WTC11 (cell line): ENCODE measurements at places on chromosomes 11 and 22.
A peak's percentile ranks its signal among the peaks of the same experiment; 100 is the strongest.

- DNase-seq, result peak; percentile 13
Measured at GRCh38 chr11:89181111-89181510, 3.4 kb downstream of the TYR start.

DNA sequence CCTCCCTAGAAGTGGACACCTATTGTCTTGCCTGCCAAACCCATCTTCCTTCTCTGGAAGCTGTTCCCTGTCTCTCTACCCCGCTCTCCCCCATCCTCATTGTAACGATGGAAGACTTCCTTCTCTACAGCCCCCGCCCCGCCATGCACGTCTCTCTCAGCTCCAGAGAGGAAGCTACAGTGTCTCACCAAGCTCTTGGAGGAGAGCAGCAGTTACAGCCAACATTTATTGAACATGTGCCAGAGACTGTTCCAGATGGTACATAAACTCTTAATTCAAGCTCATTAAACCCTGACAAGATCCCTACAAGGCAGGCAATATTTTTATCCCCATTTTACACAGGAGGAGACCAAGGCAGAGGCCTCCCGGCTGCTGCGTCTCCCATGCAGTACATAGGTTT is 15.1 kb downstream of the MCHR1 start:
- DNase-seq, result no peak

GRCh38 chr22:26570115-26570514 is 19.8 kb downstream of the TPST2 start:
- DNase-seq, result no peak

- DNase-seq, result no peak
Measured at GRCh38 chr22:25136953-25137576, 62.6 kb upstream of the CRYBB3 start.

DNA sequence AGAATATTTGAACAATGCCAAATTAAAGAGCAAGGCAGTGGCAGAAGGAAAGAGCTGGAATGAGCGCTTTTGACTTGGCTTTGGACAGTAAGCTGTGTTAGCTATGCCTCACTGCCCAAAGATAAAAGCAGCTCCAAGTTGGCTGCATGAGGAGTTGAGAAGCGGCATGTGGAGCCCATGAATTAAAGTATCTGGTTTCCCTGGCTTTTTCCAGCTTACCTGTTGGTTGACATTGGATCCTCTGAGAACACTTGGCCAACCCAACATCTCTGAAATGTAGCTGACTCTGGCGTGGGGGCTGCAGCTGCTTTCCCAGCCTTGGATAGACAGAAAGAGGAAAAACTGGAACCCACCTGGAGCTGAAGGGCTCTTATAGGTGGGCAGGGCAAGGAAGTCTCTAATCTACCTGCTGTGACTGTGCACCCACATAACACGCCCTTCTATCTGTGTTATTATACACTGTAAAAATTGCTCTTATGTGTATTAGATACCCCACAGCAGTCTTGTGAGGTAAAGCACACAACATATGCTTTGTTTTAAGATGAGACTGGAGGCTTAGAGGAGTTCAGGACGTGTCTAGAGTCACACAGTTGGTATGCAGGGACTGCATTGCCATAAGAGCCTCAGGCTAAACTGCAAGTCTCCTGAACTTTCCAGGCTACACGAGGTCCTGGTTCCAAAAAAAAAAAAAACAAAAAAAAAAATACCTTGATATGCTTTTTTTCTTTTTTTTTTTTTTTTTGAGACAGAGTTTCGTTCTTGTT is 5.8 kb downstream of the UBASH3B start:
- DNase-seq, result no peak

DNA sequence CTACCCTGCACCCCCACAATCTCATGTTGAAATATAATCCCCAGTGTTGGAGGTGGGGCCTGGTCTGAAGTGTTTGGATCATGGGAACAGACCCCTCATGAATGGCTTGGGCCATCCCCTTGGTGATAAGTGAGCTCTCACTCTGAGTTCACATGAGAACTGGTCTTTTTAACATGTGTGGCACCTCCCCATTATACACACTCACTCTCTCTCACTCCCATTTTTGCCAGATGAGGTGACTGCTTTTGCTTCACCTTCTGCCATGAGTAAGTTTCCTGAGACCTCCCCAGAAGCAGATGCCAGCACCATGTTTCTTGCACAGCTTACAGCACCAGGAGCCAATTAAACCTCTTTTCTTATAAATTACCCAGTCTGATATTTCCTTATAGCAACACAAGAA is 32.1 kb upstream of the DRD2 start:
- no peak for DNase-seq

DNA sequence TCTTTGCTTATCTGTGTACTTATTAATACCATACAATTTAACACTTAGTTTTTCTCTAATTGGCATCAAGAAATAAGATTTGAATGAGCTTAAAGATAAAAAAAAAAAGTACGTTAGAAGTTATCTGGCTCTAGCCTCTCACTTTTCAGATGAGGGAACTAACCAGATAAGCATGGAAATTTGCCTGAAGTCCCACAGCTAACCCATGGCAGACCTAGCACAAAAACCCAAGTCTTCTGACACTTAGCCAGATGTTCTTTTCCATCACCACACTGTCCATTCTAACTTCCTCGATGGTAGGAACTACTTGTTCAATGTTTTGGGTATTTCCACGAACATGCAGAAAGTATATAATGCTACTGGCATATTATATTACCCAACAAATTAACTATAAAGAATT is 7.4 kb upstream of the SOX6 start:
- DNase-seq, result no peak

GRCh38 chr22:21712751-21713427 is 22.7 kb downstream of the YPEL1 start:
- peak; percentile 60 for DNase-seq

GRCh38 chr11:68825571-68825970 is 16.1 kb downstream of the CPT1A start:
- DNase-seq, result peak; percentile 62

DNA sequence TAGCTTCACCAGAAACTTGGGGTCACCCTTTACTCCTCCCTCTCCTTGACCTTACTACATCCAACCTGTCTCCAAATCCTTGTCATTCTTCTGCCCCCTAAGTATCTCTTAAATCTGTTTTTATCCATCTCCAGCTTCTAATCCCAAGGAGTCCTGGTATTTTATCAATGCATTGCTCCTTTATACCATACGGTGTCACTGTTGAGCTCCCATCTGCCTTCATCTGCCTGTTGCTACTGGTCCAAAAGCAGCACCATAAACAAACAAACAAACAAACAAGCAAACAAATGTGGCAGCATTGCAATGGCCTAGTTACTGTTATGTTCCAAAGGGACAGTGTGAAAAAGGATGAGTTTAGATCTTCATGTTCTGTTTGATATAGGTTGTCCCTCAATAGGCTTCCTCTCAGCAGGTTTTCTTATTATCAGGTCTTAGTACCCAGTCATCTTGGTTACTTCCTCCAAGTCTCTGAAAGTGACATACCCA is 34.2 kb downstream of the DNHD1 start:
- no peak for DNase-seq

GRCh38 chr22:20211997-20212753 is 55.9 kb downstream of the RTN4R start:
- DNase-seq, result no peak
